ENCODE measurements at places on chromosomes 12 and 14.
A peak's percentile ranks its signal among the peaks of the same experiment; 100 is the strongest.

DNA sequence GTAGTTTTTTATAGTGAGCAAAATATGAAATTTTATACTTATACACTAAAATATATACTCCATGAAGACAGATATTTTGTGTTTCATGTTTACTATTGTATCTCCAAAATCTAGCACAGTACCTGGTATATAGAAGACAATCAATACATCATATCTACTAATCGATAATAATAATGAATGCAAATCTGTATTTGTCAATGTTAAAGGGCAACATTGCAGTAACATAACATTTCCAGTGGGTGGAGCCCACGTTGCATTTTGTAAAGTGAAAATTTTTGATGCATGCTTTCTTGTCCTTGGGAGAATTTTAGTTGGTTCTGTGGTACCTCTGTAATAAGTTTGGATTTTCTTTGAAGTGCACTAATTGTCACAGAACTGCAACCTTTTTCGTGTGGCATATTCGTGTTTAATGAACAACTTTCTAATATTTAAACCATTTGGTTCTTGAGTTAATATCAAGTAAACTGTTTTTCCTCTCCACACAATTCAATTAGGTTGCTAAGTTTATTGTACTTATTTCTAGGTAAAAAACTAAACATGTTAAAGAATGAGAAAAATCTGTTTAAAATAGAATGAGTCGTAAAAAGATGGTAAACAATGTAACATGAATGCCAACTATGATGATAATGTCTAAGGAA lies 47.4 kb downstream of the AVPR1A start:
- DNase-seq = no peak

DNA sequence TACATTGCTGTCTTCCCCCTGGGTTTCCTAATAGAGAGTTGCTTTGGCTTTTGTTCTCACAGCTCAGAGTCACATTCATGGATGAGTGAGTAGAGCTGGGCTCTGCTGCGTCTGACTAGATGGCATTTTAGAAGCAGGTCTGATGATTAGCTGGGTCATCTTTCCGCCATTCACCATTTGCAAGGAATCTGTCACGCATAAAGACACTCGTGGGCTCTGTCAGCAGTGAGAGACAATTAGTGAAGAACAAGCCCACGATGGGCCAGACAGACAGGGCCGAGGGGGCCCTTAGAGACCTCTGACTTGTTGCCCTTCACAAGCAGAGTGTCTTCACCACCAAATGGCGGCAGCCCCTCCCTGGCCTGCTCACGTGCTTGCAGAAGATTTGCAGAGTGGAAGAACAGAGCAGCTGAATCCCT lies 175.0 kb downstream of the CRADD start:
- DNase-seq = no peak

- DNase-seq = no peak
Measured at GRCh38 chr14:61543946-61544345, 151.4 kb upstream of the HIF1A start.

- no peak for DNase-seq
Measured at GRCh38 chr14:85714069-85714468, 184.1 kb downstream of the FLRT2 start.

DNA sequence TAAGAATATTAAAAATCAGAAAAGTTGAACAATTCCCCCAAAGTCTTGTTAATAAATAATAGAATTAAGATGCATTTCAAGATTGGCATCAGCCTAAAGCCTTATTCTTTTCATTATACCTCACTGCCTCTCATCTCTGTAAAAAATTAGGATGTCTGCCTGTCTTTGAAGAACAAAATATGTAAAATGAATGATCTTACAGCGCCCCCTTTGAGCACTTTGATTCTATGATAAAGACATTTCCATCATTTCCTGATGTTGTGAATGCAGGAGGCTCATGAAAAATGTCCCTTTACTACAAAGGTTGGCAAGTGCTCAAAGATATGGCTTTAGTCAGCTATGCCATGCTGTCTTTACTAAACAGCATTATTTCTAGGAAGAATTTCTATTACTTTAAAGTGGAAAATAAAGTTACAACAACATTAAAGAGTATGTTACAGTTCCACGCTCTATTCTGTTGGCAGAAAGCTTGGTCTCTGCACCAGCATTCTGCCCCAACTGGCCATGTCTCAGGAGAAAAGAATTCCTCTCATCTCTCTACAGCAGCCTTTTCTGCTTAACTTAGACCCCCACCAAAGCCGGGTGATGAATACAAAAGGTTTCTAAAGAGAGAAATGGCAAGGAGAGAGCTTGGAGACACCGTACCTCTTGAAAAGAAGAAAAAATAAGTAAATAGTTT lies 95.1 kb downstream of the LLPH start:
- DNase-seq = no peak

GRCh38 chr12:97359021-97359690 lies 103.4 kb upstream of the RMST start:
- no peak for DNase-seq

DNA sequence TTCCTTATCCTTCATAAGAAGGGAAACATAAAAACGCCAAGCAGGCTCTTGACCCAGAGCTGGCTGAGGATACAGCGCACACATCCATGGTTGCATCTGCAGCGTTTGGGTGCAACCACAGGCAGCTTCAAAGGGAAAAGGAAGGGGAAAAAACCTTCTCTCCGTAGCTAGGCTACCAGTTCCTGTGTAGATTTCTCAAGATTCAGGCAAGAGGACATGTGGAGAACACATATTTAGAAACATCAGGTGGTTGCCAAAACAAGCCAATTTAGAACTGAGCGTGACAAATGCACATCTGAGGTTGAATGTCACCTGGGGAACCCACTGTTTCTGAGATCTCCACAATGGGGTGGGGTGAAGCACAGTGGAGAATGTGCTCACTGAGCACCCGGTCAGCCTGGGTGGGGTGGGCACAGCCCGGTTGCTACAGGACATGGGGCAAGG lies 78.3 kb upstream of the BDKRB2 start:
- peak; percentile 54 for DNase-seq

- no peak for DNase-seq
Measured at GRCh38 chr14:39232554-39233415, 930 bp upstream of the MIA2 start.

- DNase-seq = no peak
Measured at GRCh38 chr14:31154956-31155355, 52.6 kb downstream of the HECTD1 start.

GRCh38 chr12:67446716-67447115 lies 177.6 kb downstream of the CAND1 start:
- no peak for DNase-seq

GRCh38 chr12:77746096-77746495 lies 84.6 kb upstream of the NAV3 start:
- DNase-seq = no peak

- no peak for DNase-seq
Measured at GRCh38 chr12:80937391-80938238, at the start of gene LIN7A. LIN7A (minus strand) TSS chr12:80937934; CDS start chr12:80937722, 212 bp downstream.

DNA sequence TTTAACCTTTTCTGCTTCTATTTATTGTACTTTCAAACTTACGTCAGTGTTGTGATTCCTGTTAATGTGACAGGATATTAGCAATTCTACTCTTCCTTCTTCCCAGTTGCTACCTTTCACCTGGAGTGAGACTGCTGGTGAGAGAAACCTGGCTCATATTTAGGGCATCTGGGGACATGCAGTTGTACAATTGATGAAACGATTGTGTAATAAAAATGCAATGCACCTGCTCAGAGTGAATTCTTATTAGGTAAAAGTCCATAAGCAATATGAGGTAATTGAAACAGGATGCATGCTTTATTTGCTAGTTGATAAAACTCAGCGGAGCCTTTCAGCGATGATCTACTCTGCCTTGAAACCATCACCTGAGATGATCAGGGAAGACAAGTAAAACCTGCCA lies 116.1 kb upstream of the FBXO33 start:
- no peak for DNase-seq

- no peak for DNase-seq
Measured at GRCh38 chr14:86179980-86180379, 650.0 kb downstream of the FLRT2 start.

DNA sequence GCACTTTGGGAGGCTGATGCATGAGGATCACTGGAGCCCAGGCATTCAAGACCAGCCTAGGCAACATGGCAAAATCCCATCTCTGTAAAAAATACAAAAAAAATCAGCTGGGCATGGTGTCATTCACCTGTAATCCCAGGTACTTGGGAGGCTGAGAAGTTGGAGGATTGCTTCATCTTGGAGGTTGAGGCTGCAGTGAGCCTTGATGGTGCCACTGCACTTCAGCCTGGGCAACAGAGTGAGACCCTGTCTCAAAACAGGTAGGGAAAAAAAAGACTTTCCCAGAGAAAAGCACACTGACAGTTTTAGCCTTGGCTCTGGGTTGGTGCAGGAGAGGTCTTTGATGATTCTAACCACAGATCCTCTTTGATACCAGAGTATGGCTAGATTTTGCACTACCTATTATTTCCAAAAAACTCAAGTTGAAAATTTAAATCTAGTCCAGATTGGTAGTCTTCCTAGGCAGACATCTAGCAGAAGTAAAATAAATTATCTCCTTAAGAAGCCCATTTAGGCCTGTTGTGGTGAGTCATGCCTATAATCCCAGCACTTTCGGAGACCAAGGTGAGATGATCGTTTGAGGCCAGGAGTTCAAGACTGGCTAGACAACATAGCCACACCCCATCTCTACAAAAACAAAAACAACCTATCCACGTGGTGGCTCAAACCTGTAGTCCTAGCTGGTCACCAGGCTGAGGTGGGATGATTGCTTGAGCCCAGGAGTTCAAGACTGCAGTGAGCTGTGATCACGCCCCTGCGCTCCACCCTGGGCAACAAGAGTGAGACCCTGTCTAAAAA lies 18.6 kb downstream of the LARP4 start:
- DNase-seq = no peak

DNA sequence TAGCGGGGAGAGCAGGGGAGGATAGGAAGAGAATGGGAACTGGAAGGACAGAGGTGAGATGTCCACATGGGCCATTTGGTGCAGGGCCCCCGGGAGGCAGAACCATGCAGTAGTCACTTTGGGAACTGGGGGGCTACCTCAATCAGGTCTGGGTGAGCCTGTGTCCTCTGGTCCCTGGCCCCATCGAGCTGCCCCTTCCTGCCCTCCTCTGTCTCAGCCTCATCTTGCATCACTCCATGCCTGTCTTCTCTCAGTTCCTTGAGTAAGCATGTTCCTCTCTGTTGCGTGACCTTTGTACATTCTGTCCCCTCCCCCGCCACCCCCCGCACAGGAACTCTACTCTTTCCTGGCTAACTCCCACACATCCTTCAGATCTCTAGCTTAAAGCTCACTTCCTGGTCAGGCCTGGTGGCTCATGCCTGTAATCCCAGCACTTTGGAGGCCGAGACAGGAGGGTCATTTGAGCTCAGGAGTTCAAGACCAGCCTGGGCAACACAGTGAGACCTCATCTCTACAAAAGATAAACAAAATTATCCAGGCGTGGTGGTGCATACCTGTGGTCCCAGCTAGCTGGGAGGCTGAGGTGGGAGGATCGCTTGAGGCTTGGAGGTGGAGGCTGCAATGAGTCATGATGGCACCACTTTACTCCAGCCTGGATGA lies 23.2 kb downstream of the FOS start:
- DNase-seq = peak; percentile 71

DNA sequence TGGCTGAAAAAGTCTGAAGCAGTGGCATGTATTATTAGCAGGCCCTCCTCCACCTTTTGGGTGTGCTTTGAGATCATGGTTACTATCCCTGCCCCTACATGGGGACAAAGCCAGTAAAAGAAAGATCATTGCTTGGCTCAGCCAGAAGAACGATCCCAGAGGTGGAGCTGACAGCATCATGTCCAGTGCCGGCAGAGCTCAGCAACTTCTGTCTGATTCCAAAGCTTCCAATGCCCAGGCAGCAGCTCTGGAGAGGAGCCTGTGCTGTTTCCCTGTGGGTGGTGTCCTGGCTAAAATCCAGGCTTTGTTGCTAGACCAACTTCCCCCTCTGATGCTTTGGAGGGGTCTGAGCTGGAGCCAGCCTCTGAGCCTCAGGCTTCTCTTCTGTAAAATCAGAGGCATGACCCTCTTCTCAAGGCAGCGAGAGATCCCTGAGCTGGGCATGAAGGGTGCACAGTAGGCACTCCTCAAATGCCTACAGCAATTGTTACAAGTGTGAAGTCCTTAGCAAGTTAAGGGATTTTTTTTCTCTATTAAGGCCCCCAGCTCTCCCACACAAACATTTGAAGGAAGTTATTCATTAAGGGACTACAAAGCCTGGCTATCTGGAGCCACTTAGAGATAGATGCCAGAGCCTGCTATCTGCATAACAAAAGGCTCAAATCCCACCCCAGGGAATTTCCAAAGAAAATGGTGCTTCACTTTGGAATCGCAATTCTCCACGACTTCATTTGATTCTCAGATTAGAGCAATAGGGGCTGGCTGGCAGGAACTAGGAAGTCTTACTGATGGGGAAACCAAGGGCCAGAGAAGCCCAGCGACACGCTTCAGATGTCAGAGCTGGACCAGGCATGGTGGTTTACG lies 10.9 kb upstream of the GSC start:
- no peak for DNase-seq

DNA sequence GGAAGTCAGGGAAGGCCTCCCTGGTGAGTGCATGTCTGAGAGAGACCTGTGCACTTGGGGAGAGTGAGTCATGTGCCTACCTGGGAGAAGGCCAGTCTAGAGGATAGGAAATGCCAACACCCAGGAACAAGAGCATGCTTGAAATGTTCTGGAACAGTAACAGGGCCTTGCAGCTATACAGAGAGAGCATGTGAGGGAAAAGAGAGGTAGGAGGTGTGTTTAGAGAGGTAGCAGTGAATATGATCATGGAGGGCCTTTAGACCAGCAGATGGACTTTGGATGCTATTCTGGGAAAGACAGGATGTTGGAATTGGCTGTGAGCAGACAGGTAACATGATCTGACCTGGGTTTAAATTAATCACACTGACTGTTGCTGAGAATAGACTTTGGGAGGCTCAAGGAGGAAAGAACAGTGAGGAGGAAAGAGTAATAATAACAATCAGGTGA lies 1143.6 kb downstream of the FLRT2 start:
- no peak for DNase-seq

DNA sequence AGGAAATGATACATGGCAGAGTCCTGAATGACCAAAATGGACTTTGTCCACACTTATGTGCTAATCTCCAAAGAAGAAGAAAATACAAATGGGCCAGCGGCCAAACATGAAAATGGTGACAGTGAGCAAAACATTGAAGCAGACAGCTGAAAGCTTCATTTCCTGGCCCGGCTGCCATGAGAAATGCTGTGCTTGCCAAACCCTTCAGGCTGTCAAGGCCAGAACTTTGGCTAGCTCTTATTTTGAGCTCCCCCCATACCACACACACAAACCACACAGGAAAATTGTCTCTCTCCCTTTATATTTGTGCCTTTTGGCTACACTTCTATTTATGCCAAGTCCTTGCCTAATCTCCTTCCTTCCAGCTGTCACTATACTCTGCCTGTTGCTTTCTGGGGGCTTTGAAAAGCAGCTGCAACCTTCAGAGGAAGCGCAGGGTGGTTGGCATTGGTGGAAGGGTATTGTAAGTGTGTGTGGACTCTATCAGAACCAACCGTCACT lies 323.8 kb downstream of the RAD51B start:
- no peak for DNase-seq

- no peak for DNase-seq
Measured at GRCh38 chr14:91985521-91986255, 38.2 kb upstream of the FBLN5 start.

- DNase-seq = peak; percentile 16
Measured at GRCh38 chr12:81668475-81668874, 90.7 kb downstream of the PPFIA2 start.

GRCh38 chr12:128019996-128020544 lies 246.9 kb upstream of the TMEM132C start:
- DNase-seq = no peak

GRCh38 chr12:126734296-126734695 lies 1532.7 kb upstream of the TMEM132C start:
- DNase-seq = no peak

All from activated CD4-positive, alpha-beta memory T cell treated with anti-CD3 and anti-CD28 coated beads for 36 hours (primary cell).